ENCODE measurements at places on chromosomes 12 and 14. TPM values are rescaled to one million over a fixed set of nuclear protein-coding genes. Genes with fewer than 3 reads are reported as not detected.

GRCh38 chr12:113211160-113211559 lies 10.1 kb upstream of the TPCN1 start:
- DNase-seq, result no peak

DNA sequence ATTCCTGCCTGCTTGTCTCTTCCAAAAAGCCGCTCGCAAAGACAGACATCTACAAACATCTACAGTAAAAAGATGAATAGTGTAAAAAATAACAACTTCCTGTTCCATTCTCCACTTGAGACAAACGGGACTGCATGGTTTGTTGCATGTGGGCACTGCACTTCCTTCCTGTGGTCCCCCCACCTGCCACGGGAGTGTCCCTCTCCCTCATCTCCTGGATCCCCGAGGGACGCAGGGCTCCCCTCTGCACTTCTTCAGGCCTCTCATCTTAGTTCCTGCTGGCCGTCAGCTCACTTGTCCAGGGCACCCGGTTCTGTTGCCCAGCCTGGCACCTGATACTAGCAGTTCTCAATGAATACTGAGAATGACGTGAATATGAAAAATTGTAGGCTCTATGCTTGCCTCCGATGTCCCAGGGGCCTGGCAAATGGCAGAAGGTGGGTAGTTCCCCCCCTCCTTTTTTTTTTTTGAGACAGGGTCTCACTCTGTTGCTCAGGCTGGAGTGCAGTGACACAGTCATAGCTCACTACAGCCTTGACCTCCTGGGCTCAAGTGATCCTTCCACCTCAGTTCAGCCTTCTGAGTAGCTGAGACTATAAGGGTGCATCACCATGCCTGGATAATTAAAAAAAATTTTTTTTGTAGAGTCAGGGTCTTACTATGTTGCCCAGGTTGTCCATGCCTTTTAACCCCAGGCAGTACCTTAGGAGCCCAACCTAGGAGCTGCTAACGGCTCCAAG lies 3.5 kb upstream of the KLC1 start:
- DNase-seq, result no peak

- DNase-seq, result peak; percentile 37
These were observed 1059.8 kb downstream of the TMEM121 start for GRCh38 chr14:106586098-106586704.

DNA sequence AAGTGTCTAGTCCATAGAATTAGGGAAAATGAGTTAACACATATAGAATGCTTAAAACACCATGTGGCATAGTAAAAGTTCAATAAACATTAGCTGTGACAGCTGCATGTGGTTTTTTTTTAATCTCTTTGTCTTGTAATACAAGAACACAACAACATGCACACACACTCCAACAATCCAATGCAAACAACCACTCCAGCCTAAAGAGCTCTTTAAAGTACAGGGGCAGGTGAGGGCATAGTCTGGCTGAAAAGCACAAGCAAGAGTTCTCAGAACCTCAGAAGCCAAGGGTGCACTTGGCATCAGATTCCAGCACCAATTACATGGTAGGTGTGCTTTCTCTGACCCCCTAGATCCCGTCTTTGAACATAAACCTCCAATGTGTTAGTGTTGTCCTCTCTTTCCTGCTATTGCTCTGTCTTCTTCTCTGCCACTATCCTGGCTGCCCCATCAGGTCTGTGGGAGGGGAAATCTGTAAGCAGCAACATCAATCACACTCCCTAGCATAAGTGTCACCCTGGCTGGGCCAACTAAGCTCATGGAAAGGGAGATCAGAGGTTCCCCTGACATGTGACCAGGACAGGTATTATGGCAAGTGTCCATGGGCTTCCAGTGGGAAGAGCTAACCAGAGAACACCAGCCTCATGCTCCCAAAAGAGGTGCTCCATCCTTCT lies 91.0 kb downstream of the SLC8A3 start:
- DNase-seq, result no peak

DNA sequence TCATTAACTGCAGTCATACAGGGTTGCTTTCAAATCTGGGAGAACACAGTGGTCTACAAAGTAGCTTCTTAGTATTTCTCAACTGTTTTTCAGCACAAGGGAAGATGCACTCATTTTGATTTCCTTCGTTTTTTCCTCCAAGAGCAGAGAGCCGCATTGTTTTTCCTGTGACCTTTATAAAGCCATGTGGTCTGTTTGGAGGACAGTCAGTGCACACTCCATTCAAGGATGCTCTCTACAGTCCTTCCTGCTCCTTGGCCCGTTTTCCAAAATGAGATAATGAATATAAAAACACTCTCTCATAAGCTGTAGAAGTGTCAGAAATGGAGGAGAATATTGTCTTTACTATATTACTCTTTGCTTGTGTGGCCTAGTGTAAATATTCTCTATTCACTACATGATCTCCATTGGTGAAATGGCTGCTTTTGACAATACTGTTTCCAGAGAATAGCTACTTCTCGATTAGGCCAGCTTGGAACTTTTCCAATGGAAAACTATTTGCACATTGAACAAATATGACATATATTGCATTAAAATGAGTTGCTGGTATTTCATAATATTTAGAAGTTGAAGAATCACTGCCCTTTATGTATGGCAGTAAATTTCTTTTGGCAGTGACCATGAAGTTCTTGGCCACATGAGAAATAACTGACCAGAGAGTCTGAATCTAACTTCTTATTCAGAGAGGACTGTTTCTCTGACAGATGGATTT lies 393.1 kb upstream of the RGS6 start:
- no peak for DNase-seq

- peak; percentile 43 for DNase-seq
These were observed at the start of gene PTPN21 for GRCh38 chr14:88554457-88555286. TSS of gene PTPN21 (minus strand) at chr14:88555007. CDS start at chr14:88550417, 4,590 bp downstream.

DNA sequence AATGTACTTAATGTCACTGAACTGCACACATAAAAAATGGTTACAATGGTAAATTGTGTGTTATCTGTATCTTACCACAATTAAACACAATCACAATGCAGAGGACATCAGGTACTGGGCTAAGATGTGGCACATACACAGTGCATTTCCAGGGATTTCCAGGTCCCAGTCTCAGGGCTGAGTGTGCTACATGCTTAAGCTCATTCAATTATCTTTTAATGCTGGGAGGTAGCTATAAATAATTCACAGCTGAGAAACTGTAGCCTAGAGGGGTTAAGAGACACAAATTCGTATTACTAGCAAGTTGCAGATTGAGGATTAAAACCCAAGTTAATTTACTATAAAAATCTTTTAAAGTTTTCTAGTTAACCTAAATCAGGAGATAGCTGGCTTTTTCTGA lies 67.1 kb downstream of the CRACR2A start:
- DNase-seq, result no peak

DNA sequence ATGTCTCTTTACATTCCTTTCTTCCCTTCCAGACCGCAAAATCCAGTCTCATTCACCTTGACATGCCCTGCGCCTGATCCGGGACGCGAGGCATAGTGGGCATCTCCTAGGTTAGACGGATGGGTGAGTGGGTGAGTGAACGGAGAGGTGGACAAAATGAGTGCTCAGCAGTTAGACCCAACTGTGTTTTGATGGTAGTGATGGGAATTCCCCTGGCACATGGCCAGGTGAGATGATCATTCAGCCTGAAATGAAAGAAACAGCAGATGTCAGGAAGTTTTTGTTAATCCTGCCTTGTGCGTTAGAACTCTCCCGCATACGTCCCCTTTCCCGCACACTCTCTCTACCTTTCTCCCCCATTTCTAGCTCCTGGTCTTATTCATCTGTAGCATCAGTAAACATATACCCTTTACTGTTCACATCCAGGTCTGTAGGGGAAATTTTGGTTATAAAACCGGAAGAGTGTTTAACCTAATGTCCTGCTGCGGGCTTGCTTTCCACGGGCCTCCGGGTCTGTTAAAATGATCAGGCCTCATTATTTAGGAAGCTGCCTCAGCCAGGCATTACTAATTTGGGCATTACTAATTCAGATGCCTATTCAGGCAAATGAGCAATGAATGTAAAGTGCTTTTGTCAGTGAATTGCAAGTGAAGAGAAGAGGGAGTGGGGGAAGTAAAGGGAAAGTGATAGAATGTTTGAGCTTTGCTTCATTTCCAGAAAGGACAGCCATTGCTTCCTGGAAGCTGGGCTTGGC lies 172.8 kb downstream of the ETV6 start:
- DNase-seq, result no peak

Gene INTS13
- 43.7 TPM for total RNA-seq

Gene KCNC2
- total RNA-seq, result not detected

Gene GPR132
- not detected for total RNA-seq

Gene DPPA3
- total RNA-seq, result not detected

Gene SLCO1B1
- not detected for total RNA-seq
